ENCODE measurements at places on chromosomes 5 and 9. TPM values are rescaled to one million over a fixed set of nuclear protein-coding genes. Genes with fewer than 3 reads are reported as not detected.

BSPRY gene
- 1.8 TPM for total RNA-seq

INSL4 gene
- not detected for total RNA-seq

TLX3 gene
- not detected for total RNA-seq

C5orf15 gene
- total RNA-seq: 21.8 TPM

GRM6 gene
- not detected for total RNA-seq

- H3K27me3 ChIP-seq: no peaks in the 10 kb centered on the region
- H3K4me3 ChIP-seq: no peak overlapping the region
- no peaks in the 10 kb centered on the region for H3K36me3 ChIP-seq
- no peaks in the 10 kb centered on the region for H3K4me1 ChIP-seq
Observed at GRCh38 chr5:113089653-113090335, 113.2 kb downstream of the DCP2 start.

DNA sequence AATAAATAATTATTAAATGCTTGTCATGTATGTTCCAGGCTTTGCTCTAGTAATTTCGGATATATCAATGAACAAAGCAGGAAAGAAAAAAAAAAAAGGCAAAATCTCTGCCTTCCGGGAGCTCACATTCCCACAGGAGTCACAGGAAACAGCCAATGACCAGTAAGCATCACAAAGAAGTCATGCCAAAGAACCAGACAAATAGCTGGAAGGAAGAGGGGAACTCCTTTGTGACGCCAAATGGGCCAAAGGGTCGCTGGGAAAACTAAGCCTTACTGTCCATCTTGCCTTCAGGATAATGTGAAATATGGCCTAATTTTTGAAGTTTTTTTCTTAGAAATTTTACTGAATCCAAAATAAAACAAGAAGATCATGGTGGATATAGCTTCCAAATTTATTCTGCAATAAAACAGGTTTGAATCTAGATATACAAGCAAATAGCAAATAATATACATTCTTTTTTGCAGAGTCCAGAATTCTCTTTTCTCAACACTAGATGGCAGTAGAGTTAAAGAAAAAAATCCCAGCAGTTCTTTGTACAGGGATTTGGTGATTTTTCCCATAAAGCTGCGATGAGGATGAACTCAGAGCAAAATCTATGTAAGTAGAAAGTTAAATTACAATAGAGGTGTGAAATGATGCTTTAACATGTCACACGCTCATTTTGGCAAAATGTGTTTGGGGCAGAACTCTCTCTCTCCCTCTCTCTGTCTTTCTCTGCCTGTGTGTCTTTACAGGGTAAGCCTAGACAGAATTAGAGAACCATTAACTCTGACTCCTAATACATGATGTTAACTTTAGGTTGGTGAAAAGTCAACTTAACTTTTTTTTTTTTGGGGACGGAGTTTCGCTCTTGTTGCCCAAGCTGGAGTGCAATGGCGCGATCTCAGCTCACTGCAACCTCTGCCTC is 60.0 kb upstream of the TUT7 start:
- no peaks in the 10 kb centered on the region for H3K4me1 ChIP-seq
- H3K27me3 ChIP-seq: peaks cover 7% of the 10 kb centered on the region
- no peaks in the 10 kb centered on the region for H3K36me3 ChIP-seq
- H3K27ac ChIP-seq: no peak overlapping the region

DNA sequence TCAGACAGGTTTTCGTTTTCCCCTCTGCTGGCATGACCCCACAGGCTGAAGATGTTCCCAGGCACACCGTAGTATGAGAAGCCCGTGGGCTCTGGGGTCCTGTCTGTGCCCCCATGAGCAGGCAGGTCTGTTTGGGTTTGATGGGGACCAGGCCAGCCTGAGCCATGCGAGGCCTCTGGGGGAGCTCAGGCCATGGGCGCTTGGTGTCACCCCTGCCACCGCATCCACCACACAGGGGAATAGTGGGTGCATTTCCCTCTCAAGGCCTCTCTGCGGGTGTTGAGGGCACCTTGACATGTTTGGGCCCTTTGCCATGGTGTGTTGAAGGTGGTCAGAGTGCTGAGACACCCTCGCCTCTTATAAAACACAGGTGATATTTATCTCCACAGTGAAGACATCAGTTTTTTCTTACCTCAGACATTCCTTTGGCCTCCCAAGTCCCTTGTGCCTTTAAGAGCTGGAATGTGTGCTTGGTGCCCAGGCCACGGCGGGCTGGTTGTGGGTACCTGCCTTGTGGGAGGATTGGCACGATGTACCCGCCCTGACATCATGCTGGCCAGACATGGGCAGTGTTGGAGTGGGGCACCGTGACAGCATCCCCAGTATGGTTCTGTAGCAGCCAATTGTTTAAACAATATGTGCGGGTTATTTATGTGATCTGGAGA is 68.3 kb downstream of the WNK2 start:
- H3K4me1 ChIP-seq: no peaks in the 10 kb centered on the region
- no peaks in the 10 kb centered on the region for H3K27me3 ChIP-seq
- H3K4me3 ChIP-seq: no peak overlapping the region
- no peaks in the 10 kb centered on the region for H3K36me3 ChIP-seq
- H3K27ac ChIP-seq: no peak overlapping the region

- H3K27me3 ChIP-seq: no peaks in the 10 kb centered on the region
- no peak for DNase-seq
- peak overlapping the region; percentile 73 for H3K27ac ChIP-seq
- peaks cover 20% of the 10 kb centered on the region for H3K4me1 ChIP-seq
- H3K4me3 ChIP-seq: no peak overlapping the region
- no peaks in the 10 kb centered on the region for H3K36me3 ChIP-seq
Observed at GRCh38 chr5:149999359-149999758, 1.1 kb downstream of the TIGD6 start.

DNA sequence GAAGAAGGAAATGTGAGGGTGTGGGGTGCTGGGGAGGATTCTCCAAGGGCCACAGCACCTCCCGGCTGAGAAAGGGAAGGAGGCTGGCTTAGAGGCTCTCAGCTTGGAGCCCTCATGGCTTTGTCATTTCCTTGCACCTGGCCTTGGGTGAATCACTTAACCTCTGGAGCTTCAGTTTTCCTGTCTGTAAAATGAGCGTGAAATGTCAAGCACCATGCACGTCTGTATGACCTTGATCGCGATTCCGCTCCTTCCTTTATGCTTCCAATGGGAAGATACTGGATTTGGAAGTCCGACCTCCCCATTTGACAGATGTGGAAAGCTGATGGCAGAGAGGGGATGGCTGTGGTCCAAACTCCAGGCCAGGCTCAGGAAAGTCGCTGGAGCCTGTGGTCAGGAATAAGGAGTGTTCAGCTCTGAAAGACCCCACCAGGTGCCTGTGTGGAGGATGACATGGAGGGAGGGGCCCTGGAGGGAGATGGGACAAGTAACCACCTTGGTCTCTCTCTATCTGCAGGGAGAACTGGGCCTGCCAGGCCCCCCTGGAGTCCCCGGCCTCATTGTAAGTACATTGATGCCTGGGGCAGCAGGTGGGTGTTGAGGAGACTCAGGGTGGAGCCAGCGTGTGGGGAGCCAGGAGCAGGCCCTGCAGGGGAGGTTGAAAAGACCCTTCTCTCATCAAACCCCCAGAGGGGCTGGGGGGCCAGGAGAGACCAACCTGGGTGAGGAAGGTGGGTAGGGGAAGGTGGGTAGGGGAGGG is 66.5 kb downstream of the COL27A1 start:
- DNase-seq: no peak
- H3K4me1 ChIP-seq: no peaks in the 10 kb centered on the region
- H3K36me3 ChIP-seq: no peaks in the 10 kb centered on the region
- H3K27me3 ChIP-seq: no peaks in the 10 kb centered on the region
- no peak overlapping the region for H3K4me3 ChIP-seq

GRCh38 chr9:4690144-4690543 is 10.8 kb downstream of the CDC37L1 start:
- H3K4me1 ChIP-seq: peaks cover under 1% of the 10 kb centered on the region
- H3K4me3 ChIP-seq: no peak overlapping the region
- H3K27ac ChIP-seq: no peak overlapping the region
- DNase-seq: no peak

DNA sequence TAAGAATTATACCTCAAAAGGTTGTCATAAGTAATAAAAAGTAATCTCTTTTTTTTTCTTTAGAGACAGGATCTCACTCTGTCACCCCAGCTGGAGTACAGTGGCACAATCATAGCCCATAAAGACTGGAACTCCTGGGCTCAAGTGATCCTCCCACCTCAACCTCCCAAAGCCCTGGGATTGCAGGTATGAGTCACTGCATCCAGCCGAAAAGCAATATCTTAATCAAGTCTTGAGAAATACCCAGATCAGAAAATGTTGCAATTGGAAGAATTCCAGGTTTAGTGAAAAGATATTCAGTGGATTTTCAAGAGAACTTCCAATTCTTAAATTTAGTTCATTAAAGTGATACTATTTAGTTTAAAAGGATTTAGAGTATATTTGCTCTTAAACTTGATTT is 40.9 kb upstream of the IDNK start:
- no peak overlapping the region for H3K27ac ChIP-seq
- no peak overlapping the region for H3K4me3 ChIP-seq
- no peaks in the 10 kb centered on the region for H3K36me3 ChIP-seq
- no peaks in the 10 kb centered on the region for H3K4me1 ChIP-seq
- no peak for DNase-seq

DNA sequence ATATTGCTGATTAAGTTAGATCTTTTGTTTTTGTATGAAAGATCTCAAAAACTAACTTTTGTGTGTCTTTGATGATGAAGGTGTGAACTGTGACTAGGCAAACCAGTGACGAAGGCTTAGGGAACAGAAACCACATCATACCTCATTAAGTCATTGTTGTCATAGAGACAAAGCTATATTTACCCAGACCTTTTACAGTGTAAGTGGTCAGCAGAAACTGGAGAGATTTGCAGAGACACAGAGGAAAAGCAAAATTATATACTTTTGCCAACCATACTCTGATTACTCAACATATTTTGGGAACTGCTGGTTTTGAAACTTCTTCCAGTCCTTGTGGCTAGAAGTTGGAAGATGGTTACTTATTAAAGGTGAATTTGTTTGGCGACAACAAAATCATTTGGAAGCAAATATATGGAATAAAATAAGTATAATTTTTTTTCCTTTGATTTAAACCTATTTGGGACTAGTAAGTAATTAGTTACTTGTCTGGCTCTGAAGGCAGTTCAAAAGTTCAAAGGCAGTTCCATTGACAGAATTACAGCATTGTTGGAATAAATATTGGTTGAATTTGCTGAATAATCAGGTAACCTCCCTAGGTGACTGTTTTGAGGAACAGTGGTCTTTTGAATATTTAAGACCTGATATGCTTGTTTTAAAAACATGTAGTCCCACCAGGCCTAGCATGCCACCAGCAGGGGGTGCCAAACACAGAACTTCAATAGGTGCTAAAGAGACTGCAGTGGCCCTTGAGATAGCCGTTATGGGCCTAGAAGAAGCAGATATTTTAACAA is 103.8 kb downstream of the RPS23 start:
- H3K4me3 ChIP-seq: no peak overlapping the region
- no peaks in the 10 kb centered on the region for H3K27me3 ChIP-seq
- DNase-seq: peak; percentile 26
- H3K36me3 ChIP-seq: no peaks in the 10 kb centered on the region
- H3K27ac ChIP-seq: no peak overlapping the region

- H3K4me3 ChIP-seq: peak overlapping the region; percentile 80
- H3K4me1 ChIP-seq: peaks cover 20% of the 10 kb centered on the region
- no peak for DNase-seq
- no peaks in the 10 kb centered on the region for H3K36me3 ChIP-seq
Observed at GRCh38 chr5:65481171-65481581, 544 bp downstream of the ADAMTS6 start.

- no peak overlapping the region for H3K4me3 ChIP-seq
- DNase-seq: no peak
- H3K4me1 ChIP-seq: no peaks in the 10 kb centered on the region
- no peaks in the 10 kb centered on the region for H3K36me3 ChIP-seq
Observed at GRCh38 chr9:138003485-138004190, 126.1 kb downstream of the CACNA1B start.

- no peak for DNase-seq
- H3K27ac ChIP-seq: no peak overlapping the region
- no peaks in the 10 kb centered on the region for H3K27me3 ChIP-seq
Observed at GRCh38 chr5:145968970-145969713, 32.8 kb downstream of the SH3RF2 start.

GRCh38 chr5:9544056-9544455 is 1.8 kb downstream of the SEMA5A start:
- H3K27ac ChIP-seq: no peak overlapping the region
- DNase-seq: no peak
- no peaks in the 10 kb centered on the region for H3K4me1 ChIP-seq
- no peak overlapping the region for H3K4me3 ChIP-seq
- H3K36me3 ChIP-seq: no peaks in the 10 kb centered on the region
- no peaks in the 10 kb centered on the region for H3K27me3 ChIP-seq

DNA sequence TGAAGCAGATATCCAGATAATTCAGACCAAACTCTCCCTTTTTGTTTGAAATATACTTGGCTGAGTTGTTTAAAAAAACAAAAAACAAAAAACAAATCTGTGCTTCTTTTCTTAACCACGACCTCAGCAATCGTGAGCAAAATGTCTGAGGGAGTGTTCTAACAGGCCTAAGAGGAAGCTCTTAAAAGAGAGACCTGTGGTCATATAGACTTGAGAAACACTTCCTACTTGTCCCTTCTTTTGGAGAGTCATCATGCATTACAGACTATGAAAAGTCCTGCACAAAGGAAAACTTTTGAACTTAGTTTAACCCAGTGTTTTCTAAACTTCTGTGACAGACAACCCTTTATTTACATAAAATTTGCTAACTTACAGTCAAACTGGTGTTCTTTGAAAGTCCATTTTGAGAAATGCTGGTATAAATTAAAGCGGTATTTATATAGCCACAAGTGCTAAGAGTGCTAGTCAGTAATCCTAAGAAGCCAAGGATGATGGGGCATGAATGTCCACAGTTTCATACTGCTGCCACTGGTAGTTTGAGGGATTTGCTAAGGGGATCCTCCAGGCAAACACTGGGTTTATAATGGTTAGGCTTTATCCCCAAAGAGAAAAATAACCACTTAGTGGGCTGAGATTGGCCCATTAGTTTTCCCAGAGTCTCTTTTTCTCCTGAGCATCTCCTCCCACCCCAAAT is 199.8 kb downstream of the LRRC70 start:
- no peak overlapping the region for H3K27ac ChIP-seq
- peaks cover 3% of the 10 kb centered on the region for H3K27me3 ChIP-seq
- no peak for DNase-seq
- no peak overlapping the region for H3K4me3 ChIP-seq
- H3K36me3 ChIP-seq: no peaks in the 10 kb centered on the region

Measured in CD8-positive, alpha-beta memory T cell (primary cell).